Activated naive CD4-positive, alpha-beta T cell treated with anti-CD3 and anti-CD28 coated beads for 36 hours (primary cell): ENCODE measurements at places on chromosomes 7 and 10. TPM values are rescaled to one million over a fixed set of nuclear protein-coding genes. Genes with fewer than 3 reads are reported as not detected.

Gene C7orf33
- total RNA-seq = not detected

Gene MYPN
- total RNA-seq = not detected

Gene PNLIPRP3
- total RNA-seq = not detected

Gene STRIP2
- total RNA-seq = 76.0 TPM

Gene ZNF22
- 19.5 TPM for total RNA-seq

Gene CALML3
- not detected for total RNA-seq

Gene VAX1
- total RNA-seq = not detected

DNA sequence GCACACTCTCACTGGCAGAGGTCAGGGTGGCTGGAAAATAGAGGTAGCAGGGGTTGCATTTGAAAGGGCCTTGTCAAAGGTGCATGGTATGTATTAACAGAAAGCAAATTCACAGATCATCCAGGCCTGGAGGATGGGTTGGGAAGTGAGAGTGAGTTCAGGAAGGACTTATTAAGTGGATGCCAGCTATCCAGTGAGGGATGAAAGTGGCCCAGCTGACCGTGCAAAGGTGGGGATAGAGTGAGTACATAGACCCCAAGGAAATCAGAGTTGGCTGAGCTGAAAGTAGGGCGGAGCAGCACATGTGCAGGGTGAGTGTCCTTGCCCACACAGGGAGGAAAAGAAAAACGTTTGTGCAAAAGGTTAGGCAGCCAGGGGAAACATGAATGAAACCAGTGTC, 58.1 kb downstream of the HECW1 start:
- no peak for DNase-seq
- H3K4me3 ChIP-seq = no peak overlapping the region
- no peaks in the 10 kb centered on the region for H3K36me3 ChIP-seq
- H3K27ac ChIP-seq = no peak overlapping the region
- H3K27me3 ChIP-seq = peaks cover 6% of the 10 kb centered on the region

DNA sequence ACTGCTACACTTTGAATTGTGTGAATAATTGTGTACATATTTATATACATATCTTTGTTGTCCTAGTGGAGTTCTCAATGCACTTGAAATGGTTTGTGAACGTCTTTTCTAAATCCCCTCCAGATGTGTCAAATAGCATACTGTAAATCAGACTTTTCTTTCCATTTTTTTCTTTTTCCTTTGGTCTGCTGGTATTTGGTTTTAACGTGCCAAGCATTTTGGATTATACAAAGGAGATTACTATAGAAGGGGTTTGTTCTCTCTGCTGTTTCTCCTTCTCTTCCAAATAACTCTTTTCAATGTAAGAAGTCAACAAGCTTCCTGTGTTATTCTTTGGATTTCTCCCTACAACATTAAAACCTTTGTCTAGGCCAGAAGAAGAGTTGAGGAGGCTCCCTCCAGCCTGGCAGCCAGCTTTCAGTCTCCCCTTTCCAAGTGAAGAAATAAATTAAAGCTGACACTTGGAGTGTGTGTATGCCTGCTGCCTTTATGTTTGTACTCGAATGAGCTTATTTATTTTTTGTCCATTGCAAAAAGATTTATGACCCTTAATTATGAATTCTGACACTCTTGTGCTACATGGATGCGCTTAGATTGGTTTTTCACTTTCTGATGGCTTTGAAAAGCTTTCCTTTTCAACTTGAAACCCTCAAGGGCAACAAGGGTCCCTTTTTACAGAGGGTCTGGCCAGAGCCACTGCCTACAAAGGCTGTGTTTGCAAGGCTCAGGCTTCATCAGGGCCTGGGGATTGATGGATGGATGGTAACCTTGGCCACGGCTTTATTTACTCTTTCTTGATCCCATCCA, 107.8 kb downstream of the RAB18 start:
- peaks cover 2% of the 10 kb centered on the region for H3K27me3 ChIP-seq
- DNase-seq = no peak
- no peaks in the 10 kb centered on the region for H3K36me3 ChIP-seq
- H3K4me1 ChIP-seq = peaks cover 4% of the 10 kb centered on the region
- H3K4me3 ChIP-seq = no peak overlapping the region

- H3K4me1 ChIP-seq = peaks cover 96% of the 10 kb centered on the region
- H3K27me3 ChIP-seq = no peaks in the 10 kb centered on the region
- no peaks in the 10 kb centered on the region for H3K36me3 ChIP-seq
- H3K27ac ChIP-seq = peak overlapping the region; percentile 84
- DNase-seq = no peak
Observed at GRCh38 chr10:110865809-110866482, 5.8 kb upstream of the PDCD4 start.

DNA sequence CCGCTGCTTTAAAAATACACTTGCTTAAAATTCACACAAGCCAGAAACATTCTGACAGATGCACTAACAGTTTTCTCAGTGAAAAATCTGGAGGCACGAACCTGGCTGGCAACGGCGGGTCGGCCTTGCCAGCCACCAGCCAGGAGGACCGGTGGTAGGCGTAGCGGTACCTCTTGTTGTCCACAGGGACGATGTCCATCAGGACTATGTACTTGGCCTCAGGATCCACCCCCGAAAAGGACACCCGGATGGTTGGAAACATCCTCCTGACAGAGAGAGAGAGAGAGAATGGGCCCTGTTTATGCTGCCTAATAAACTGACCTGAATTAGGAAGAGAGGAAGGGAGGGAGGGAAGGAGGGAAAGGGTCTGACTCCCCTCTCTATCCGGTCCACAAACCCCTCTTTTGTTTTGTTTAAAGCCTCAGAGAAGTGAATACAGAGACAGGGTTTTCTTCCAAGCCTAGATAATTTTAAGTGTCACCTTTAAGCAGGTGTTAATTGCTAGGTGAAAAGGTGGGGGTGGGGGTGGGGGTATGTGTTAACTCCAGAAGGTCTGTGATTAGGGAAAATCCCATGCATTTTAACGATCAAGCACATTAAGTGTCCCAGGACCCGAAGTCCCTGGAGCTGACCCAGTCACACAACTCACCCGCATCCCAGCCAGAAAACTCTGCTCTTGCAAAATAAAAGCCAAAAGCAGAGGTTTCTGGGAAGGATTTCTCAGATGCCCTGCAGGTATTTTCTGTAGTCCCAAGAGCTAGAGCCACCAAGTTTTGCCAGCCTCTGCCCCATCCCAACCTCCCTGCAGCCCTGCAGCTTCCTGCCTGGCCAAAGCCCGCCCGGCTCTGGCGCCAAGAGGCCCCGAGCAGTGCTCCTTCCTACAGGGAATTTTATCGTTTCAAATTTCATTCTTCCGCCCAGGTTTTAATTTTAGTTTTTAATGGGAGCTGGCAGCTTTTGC, 5.0 kb downstream of the TBX20 start:
- no peak overlapping the region for H3K4me3 ChIP-seq
- H3K27me3 ChIP-seq = peaks cover 61% of the 10 kb centered on the region
- no peak for DNase-seq
- H3K27ac ChIP-seq = no peak overlapping the region
- H3K4me1 ChIP-seq = peaks cover 13% of the 10 kb centered on the region
- no peaks in the 10 kb centered on the region for H3K36me3 ChIP-seq

DNA sequence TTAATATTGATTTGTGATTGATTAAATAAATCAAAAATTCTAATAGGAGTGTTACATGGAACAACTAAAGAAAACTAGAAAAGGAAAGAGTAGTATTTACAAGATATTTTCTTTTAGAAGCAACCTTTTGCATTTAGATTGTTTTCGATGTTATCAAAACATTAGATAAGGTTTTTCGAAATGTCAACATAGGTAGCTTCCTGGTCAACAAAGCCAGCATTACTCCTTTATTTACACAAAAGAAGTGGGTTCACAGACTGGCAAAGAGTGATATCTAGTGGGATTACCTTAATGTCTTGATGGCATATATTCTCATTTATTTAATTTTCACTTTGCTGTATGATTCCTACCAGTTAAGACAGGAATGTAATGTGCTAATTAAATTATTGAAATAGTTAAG, 117.3 kb upstream of the TEX47 start:
- no peak overlapping the region for H3K27ac ChIP-seq
- no peak overlapping the region for H3K4me3 ChIP-seq
- no peaks in the 10 kb centered on the region for H3K27me3 ChIP-seq

DNA sequence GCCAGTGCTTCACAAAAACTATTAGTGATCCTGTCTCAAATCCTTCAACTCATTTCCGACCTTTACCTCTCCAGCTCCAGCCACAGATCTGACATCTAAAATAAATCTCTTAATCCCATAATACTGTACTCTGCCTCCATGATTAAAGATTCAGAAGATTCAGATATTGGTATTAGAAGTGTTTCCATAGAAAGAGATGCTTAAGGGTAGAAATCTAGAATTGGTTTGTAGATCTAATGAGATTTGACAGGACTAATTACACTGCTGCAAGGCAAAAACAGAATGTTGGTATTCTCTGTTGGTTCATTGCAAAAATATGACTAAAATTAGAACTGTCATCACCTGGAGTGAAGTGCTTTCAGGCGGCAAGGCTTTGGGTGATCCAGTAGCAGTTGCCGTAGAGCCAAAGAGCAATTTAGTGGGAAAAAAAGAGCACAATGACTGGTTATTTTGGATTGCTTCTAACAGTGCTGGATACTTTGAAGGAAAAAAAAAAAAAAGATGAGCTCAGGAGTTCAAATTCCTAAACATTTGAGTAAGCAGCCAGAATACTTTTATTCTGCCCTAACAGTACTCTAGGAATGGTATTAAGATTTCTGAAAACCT, 940.1 kb upstream of the SORCS1 start:
- H3K27ac ChIP-seq = no peak overlapping the region
- H3K4me3 ChIP-seq = no peak overlapping the region
- no peak for DNase-seq

DNA sequence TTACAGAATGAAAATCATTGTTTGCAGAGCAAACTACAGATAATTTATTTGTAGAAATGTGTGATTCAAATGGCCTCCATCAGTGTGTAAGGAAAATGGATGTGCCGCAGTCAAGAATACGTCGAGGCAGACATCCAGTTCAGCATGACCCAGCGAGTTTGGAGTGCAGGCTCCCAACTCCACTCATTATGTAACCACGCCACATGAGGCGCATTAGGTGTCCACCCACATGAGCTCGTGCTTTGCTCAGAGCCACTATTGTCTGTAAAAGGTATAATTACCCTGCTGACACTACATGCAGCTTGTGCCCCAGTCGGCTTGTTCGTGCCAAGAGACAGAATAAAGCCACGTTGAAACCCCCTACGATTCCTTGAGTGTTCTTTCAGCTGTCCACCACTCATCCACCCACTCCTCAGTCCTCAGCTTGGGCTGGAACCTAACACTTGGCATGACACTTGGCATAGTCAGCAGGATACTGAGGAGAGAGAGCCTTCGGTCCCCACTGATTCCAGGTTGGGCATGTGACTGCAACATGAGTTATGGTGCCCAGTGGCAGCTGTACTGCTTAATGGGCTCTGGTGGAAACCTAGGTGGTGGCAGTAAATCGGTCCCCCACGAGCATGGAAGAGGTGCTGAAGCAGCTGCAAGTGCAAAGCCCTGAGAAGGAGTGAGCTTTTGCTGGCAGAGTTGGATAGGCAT, 102.7 kb downstream of the BICC1 start:
- no peaks in the 10 kb centered on the region for H3K4me1 ChIP-seq
- no peaks in the 10 kb centered on the region for H3K27me3 ChIP-seq
- H3K36me3 ChIP-seq = no peaks in the 10 kb centered on the region
- DNase-seq = no peak
- no peak overlapping the region for H3K27ac ChIP-seq
- H3K4me3 ChIP-seq = no peak overlapping the region

DNA sequence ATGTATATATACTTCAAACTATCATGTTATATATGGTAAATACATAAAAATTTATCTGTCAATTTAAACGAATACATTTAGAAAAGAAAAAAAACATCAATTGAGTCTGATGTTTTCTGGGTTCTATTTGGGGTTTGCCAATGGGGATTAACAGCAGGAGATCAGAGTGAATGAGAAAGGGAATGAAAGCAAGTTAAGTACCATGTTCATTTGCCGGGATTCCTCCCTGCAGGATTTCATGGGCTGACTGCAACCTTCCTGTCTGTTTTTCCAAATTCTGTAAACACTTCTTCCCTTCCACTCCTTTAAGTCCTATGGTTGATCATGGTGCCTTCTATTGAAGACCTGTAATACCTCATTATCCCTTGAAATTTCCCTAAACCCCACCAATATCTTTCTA, 33.9 kb upstream of the SEMA3A start:
- H3K4me3 ChIP-seq = no peak overlapping the region
- no peaks in the 10 kb centered on the region for H3K27me3 ChIP-seq
- H3K36me3 ChIP-seq = no peaks in the 10 kb centered on the region
- no peak for DNase-seq
- no peak overlapping the region for H3K27ac ChIP-seq
- no peaks in the 10 kb centered on the region for H3K4me1 ChIP-seq

GRCh38 chr10:125473143-125473793, 209.7 kb downstream of the TEX36 start:
- H3K4me1 ChIP-seq = no peaks in the 10 kb centered on the region
- H3K4me3 ChIP-seq = no peak overlapping the region
- no peaks in the 10 kb centered on the region for H3K36me3 ChIP-seq
- no peak overlapping the region for H3K27ac ChIP-seq

DNA sequence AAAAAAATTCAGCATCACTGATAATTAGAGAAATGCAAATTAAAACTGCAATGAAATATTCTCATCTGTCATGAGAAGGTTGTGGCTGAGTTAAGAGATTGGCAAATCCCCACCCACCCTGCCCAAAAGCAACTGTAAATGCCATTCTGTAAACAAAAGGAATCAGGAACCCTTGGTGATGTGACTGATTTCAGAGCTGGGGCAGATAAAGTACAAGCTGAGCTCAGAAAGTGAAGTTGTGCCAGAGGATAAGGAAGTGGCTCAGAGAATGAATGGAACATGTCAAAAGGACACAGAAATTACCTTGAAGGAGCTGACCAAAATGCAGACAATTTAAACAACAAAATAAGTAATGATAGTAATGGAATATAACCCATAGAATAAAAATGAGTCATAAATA, 32.7 kb upstream of the ARMS2 start:
- H3K27me3 ChIP-seq = no peaks in the 10 kb centered on the region
- H3K27ac ChIP-seq = peak overlapping the region; percentile 6
- no peak overlapping the region for H3K4me3 ChIP-seq
- H3K36me3 ChIP-seq = peaks cover 31% of the 10 kb centered on the region
- peaks cover 63% of the 10 kb centered on the region for H3K4me1 ChIP-seq
- no peak for DNase-seq

GRCh38 chr10:3424111-3424851, 251.7 kb upstream of the PITRM1 start:
- H3K36me3 ChIP-seq = no peaks in the 10 kb centered on the region
- H3K27ac ChIP-seq = no peak overlapping the region
- H3K4me1 ChIP-seq = peaks cover 21% of the 10 kb centered on the region
- DNase-seq = no peak
- no peak overlapping the region for H3K4me3 ChIP-seq
